ENCODE measurements at places on chromosomes 13 and 19. TPM values are rescaled to one million over a fixed set of nuclear protein-coding genes. Genes with fewer than 3 reads are reported as not detected.

- no peak for DNase-seq
- peak within 1 kb of the TSS; percentile 57 for H3K4me3 ChIP-seq
- peak within 1 kb of the TSS; percentile 73 for H3K27ac ChIP-seq
- peaks cover 30% of the 10 kb centered on the region for H3K27me3 ChIP-seq
- no peaks in the 10 kb centered on the region for H3K4me1 ChIP-seq
Observed at GRCh38 chr13:93226623-93227279, at the start of gene GPC6. TSS of gene GPC6 (plus strand) at chr13:93226807.

DNA sequence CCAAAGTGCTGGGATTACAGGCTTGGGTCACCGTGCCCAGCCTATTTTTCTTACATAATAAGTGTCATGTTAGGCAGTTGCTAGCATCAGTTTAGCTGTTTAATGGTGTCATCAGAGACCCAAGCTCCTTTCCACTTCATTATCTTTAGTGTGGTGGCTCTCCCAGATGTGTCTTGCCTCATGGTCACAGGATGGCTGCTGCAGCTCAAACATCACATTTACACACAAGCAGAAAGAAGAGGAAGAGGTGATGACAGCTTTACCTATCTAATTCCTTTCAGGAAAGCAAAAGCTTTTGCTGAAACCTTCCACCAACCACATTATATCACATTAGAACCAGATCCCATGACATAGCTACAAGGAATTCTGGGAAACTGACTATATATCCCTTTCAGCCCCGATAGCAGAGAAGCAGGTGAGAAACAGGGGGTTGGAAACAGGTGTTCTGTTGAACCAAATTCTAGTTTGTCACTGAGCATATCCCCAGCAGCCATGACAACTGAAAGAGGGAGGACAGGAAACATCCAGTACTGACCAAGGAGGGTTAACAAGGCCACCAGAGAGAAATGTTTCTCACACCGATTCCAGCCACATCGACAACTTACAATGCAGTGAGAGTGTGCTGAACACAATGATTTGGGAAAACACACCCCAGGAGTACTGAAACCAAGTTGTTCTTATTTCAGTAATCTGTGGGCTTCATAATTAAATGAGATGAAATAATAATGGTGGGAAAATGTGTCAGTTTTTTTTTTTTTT lies 617.0 kb downstream of the UQCRFS1 start:
- H3K27ac ChIP-seq = no peak overlapping the region
- DNase-seq = no peak
- H3K4me3 ChIP-seq = no peak overlapping the region
- H3K36me3 ChIP-seq = no peaks in the 10 kb centered on the region
- no peaks in the 10 kb centered on the region for H3K27me3 ChIP-seq

DNA sequence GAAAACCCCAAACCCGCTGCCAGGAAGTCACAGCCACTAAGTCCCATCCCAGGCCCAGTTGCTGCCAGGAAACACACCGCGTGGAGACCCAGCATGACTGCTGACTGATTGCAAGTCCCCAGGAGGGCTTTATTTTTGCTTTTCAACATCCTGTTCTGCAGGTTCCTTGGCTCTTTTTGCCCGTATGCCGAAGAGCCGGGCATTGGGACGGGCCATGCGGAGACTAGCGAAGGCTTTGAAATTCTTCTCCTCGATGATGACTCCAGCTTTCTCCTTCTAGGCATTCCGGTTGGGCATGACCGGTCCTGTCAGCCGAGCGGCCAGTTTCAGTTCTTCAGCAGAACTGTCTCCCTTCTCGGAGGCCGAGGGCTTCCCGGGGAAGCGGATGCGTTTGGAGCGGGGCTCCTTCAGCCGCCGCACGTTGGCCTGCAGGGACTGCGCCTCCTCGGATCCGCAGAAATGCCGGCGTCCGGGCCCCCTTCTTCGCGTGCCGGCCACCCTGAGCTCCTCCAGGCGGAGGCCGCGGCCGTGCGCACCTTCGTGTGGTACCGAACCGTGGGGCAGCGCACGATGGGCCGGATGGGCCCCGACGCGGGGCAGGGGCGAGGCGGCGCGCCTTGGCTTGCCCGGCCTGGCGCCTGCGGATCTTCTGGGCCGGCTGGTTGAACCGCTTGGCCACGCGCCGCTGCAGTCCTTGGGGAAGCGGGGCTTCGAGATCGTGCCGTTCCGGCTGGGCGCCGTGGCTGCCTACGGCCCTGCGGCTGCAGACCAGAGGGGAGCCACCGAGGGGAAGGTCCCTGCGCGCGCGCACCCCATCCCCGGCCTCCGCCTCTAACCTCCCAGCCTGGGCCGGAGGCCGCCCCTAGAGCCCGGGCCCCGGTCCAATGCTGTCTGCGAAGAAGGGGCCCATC lies 15.2 kb downstream of the ZSCAN5C start:
- peaks cover 9% of the 10 kb centered on the region for H3K4me1 ChIP-seq
- peaks cover 20% of the 10 kb centered on the region for H3K27me3 ChIP-seq
- peaks cover 7% of the 10 kb centered on the region for H3K36me3 ChIP-seq
- DNase-seq = no peak
- H3K4me3 ChIP-seq = peak overlapping the region; percentile 49
- no peak overlapping the region for H3K27ac ChIP-seq

DNA sequence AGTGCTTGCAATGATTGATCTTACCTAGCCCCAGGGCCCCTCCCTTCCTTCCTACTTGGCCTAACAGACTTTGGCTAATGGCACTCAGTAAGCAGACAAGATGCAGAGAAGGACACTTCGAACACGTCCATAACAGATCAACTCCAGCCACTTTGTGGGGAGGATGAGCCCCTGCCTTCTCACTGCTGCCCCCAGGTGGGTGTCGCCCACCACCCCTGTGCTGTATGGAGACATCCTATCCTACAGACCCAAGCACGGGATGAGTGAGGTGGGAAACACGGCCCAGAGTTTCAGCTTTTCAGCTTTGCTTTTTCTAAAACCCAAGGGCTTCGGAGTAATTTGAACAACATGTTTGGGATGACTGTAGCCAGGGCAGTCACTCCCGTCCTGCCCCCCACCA lies 5.5 kb downstream of the SLC7A1 start:
- H3K4me3 ChIP-seq = no peak overlapping the region
- H3K27me3 ChIP-seq = no peaks in the 10 kb centered on the region
- H3K36me3 ChIP-seq = no peaks in the 10 kb centered on the region
- peaks cover 5% of the 10 kb centered on the region for H3K4me1 ChIP-seq

DNA sequence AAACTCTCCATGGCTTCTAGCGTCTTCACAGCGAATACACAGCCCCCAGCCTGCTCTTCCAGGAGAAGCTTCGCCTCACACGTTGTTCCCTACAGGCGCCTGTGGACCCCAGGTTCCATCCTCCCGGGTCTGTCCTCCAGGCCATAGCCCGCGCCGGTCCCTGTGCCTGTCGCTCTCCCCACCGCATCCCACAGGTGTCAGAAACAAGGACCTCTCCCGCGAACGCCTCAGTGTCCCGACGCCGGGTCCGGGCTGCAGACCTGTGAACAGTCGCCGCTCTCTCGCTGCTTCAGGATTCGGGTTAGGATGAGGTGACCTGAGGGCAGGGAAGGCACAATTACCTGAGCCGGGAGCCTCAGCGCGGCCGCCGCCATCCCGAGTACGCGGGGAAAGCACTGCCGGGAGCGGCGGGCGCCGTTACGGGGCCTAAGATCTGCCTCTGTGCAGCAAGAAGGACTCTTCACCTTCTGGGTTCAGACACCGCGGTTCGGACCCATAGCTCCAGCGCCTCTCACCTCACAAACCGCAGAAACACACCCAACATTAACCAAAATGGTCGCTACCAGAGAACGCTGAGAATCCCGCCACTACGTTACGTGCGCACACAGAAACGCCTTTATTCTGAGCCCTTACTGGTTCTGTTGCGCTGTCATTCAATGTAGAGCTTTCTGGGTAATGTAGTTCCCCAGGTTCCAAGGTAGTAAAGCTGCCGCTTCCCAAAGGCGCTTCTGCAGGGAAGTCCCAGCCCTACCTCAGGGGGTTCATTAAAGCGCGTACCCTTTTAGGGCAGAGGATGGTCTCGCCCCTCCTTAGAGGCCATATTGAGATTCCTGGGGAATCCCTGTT lies at the start of gene ZNF418:
Gene ZNF418 (minus strand): TSS at position 583 of the 846 bp plus-strand sequence. CDS start 1,580 bp downstream, outside the sequence.
- peaks cover 7% of the 10 kb centered on the region for H3K4me1 ChIP-seq
- no peaks in the 10 kb centered on the region for H3K36me3 ChIP-seq
- no peaks in the 10 kb centered on the region for H3K27me3 ChIP-seq
- peak within 1 kb of the TSS; percentile 68 for H3K4me3 ChIP-seq

DNA sequence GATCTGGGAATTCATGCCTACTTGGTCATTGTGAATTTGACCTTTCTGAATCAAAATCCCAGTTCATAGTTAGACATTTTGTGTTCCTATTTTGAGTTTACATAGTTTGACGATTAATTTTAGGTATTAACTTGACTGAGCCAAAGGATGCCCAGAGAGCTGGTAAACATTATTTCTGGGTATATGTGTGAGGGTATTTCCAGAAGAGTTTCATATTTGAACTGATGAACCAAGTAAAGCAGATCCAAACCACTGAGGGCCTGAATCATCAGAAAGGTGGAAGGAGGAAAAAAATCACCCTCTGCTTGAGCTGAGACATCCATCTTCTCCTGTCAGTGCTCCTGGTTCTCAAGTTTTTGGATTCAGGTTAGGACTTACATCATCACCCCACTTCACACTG lies 116.6 kb downstream of the CYSLTR2 start:
- H3K4me3 ChIP-seq = no peak overlapping the region
- H3K4me1 ChIP-seq = no peaks in the 10 kb centered on the region
- H3K27me3 ChIP-seq = no peaks in the 10 kb centered on the region
- H3K27ac ChIP-seq = no peak overlapping the region
- no peak for DNase-seq

- no peaks in the 10 kb centered on the region for H3K36me3 ChIP-seq
- H3K4me3 ChIP-seq = no peak overlapping the region
- DNase-seq = no peak
- no peak overlapping the region for H3K27ac ChIP-seq
- peaks cover 5% of the 10 kb centered on the region for H3K27me3 ChIP-seq
Observed at GRCh38 chr19:19234220-19234816, 22.6 kb downstream of the NCAN start.

DNA sequence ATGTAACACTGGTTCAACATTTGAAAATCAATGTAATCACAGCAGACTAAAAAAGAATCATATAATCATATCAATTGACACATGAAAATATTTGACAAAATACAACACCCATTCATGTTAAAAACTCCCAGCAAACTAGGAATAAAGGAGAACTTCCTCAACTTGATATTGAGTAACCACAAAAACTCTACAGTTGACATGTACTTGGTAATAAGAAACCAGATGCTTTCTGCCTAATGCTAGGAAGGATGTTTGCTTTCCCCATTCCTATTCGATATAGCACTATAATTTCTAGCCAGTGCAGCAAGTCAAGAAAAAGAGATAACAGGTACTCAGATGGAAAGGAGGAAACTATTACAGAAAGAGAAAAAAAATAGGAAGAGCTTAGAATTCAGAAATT lies 26.9 kb downstream of the UFM1 start:
- no peak overlapping the region for H3K4me3 ChIP-seq
- no peak for DNase-seq
- H3K27me3 ChIP-seq = no peaks in the 10 kb centered on the region
- no peaks in the 10 kb centered on the region for H3K4me1 ChIP-seq

- H3K4me1 ChIP-seq = no peaks in the 10 kb centered on the region
- H3K27ac ChIP-seq = no peak overlapping the region
- no peak overlapping the region for H3K4me3 ChIP-seq
- no peaks in the 10 kb centered on the region for H3K36me3 ChIP-seq
Observed at GRCh38 chr13:38804536-38804935, 117.7 kb downstream of the FREM2 start.

DNA sequence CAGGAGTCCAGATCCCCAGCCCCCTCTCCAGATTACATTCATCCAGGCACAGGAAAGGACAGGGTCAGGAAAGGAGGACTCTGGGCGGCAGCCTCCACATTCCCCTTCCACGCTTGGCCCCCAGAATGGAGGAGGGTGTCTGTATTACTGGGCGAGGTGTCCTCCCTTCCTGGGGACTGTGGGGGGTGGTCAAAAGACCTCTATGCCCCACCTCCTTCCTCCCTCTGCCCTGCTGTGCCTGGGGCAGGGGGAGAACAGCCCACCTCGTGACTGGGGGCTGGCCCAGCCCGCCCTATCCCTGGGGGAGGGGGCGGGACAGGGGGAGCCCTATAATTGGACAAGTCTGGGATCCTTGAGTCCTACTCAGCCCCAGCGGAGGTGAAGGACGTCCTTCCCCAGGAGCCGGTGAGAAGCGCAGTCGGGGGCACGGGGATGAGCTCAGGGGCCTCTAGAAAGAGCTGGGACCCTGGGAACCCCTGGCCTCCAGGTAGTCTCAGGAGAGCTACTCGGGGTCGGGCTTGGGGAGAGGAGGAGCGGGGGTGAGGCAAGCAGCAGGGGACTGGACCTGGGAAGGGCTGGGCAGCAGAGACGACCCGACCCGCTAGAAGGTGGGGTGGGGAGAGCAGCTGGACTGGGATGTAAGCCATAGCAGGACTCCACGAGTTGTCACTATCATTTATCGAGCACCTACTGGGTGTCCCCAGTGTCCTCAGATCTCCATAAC lies at the start of gene APOE:
Gene APOE (plus strand): TSS at position 360 of the 724 bp plus-strand sequence. CDS start 829 bp downstream, outside the sequence.
- H3K36me3 ChIP-seq = peaks cover 26% of the 10 kb centered on the region
- peaks cover 5% of the 10 kb centered on the region for H3K4me1 ChIP-seq
- DNase-seq = no peak
- peak within 1 kb of the TSS; percentile 43 for H3K4me3 ChIP-seq
- H3K27ac ChIP-seq = no peak within 1 kb of the TSS
- peaks cover 19% of the 10 kb centered on the region for H3K27me3 ChIP-seq

- H3K4me1 ChIP-seq = no peaks in the 10 kb centered on the region
- no peak overlapping the region for H3K4me3 ChIP-seq
- no peaks in the 10 kb centered on the region for H3K36me3 ChIP-seq
Observed at GRCh38 chr13:94996445-94996844, 284.1 kb upstream of the SOX21 start.

DNA sequence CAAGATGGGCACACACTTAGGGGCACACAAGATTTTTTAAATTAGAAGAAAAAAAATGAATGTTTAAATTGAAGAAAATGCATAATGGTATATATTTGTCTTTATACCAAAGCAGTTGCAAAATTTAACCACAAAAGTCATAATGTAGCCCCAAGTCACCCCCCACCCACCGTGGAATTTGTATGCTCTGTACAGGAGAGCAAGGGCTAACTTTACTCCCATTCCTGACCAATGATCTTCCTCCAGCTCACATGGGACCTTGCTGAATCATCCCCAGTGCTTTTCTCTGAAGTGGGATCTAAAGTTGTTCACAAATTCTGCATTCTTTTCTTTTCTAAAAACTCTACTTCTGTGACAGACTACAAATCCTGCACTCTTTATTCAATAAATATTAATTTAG lies 597.0 kb downstream of the UQCRFS1 start:
- H3K27ac ChIP-seq = no peak overlapping the region
- H3K27me3 ChIP-seq = no peaks in the 10 kb centered on the region
- H3K4me3 ChIP-seq = no peak overlapping the region
- H3K4me1 ChIP-seq = no peaks in the 10 kb centered on the region

- peaks cover 7% of the 10 kb centered on the region for H3K4me1 ChIP-seq
- H3K4me3 ChIP-seq = no peak overlapping the region
- no peaks in the 10 kb centered on the region for H3K27me3 ChIP-seq
- no peaks in the 10 kb centered on the region for H3K36me3 ChIP-seq
- DNase-seq = no peak
Observed at GRCh38 chr13:106756446-106756845, 188.5 kb upstream of the ARGLU1 start.

- no peak overlapping the region for H3K4me3 ChIP-seq
- H3K27ac ChIP-seq = no peak overlapping the region
- no peaks in the 10 kb centered on the region for H3K27me3 ChIP-seq
- H3K4me1 ChIP-seq = no peaks in the 10 kb centered on the region
- no peak for DNase-seq
- no peaks in the 10 kb centered on the region for H3K36me3 ChIP-seq
Observed at GRCh38 chr13:22744688-22745452, 435.9 kb upstream of the SGCG start.

- H3K27ac ChIP-seq = no peak overlapping the region
- no peak overlapping the region for H3K4me3 ChIP-seq
- no peaks in the 10 kb centered on the region for H3K36me3 ChIP-seq
- no peak for DNase-seq
Observed at GRCh38 chr13:27004866-27005265, 166.7 kb downstream of the USP12 start.

PTGER1 gene
- 0.62 TPM for total RNA-seq

PGLYRP2 gene
- total RNA-seq = not detected

ZNF844 gene
- 11.7 TPM for total RNA-seq

TEX26 gene
- total RNA-seq = 0.27 TPM
